T-helper 2 cell treated with Interferon-gamma antibody and Interleukin-4, amounts not matched to agents 5 μg/mL and 100 μg/mL, for 36 hours (primary cell): ENCODE measurements at places on chromosomes 5 and 9.

DNA sequence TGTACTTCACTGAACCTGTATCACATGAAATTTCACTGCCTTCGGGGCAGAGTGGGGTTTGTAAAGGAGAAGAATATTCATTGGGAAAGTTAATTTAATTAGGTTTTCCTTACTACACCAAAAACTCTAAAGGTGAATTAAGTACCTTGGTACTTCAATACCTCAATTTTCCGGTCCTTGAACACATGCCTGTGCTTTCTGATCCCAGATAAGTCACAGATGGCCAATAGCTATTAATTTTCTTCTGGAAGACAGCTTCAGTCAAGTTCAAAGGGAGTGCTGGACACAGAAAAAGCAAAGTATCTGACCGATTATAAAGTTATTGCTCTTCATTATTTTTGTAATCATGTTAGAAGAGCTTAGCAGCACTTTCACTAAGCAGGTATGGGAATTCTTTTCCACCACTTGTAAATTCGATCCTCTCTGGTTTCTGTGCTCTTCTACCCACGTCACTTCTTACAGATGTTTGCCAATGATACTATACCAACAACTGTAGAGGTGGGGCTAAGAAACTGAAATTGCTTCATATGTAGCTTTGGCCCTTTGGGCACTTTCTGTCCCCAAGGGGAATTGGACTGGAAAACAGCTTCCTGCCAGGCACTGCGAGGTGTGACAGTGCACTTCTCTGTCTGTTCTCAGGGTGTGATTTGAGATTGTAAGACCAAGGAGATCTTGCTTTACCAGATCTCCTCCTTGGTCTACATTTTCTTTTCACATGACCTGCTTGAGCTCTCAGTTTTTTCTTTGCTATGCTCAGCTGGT is 164.0 kb downstream of the CCDC192 start:
- H3K27me3 ChIP-seq = peaks cover 9% of the 10 kb centered on the region
- DNase-seq = no peak
- no peaks in the 10 kb centered on the region for H3K36me3 ChIP-seq
- no peaks in the 10 kb centered on the region for H3K4me1 ChIP-seq
- H3K27ac ChIP-seq = no peak overlapping the region
- H3K4me3 ChIP-seq = no peak overlapping the region

- H3K4me3 ChIP-seq = no peak overlapping the region
- H3K4me1 ChIP-seq = peaks cover 7% of the 10 kb centered on the region
- no peak overlapping the region for H3K27ac ChIP-seq
- DNase-seq = no peak
- H3K27me3 ChIP-seq = no peaks in the 10 kb centered on the region
These were observed 126.4 kb downstream of the DOCK2 start for GRCh38 chr5:169763376-169764017.

GRCh38 chr9:130323051-130323745 is 57.6 kb downstream of the HMCN2 start:
- H3K36me3 ChIP-seq = no peaks in the 10 kb centered on the region
- H3K27ac ChIP-seq = no peak overlapping the region
- no peak overlapping the region for H3K4me3 ChIP-seq

DNA sequence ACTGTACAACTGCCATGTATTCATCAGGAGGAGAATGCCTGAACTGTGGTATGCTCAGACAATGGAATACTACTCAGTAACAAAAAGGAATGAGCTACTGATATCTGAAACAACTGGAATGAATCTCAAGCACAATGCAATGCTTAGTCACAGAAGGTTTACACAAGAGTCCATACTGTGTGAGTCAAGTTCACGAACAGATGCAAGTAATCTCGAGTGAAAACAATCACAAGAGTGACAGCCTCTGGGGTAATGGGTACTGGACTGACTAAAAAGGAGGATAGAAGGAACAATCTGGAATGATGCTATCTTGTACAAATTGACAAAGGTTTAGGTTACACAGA is 19.5 kb upstream of the GOLGA1 start:
- no peak overlapping the region for H3K27ac ChIP-seq
- H3K4me1 ChIP-seq = peaks cover 14% of the 10 kb centered on the region
- no peak for DNase-seq
- no peaks in the 10 kb centered on the region for H3K27me3 ChIP-seq

DNA sequence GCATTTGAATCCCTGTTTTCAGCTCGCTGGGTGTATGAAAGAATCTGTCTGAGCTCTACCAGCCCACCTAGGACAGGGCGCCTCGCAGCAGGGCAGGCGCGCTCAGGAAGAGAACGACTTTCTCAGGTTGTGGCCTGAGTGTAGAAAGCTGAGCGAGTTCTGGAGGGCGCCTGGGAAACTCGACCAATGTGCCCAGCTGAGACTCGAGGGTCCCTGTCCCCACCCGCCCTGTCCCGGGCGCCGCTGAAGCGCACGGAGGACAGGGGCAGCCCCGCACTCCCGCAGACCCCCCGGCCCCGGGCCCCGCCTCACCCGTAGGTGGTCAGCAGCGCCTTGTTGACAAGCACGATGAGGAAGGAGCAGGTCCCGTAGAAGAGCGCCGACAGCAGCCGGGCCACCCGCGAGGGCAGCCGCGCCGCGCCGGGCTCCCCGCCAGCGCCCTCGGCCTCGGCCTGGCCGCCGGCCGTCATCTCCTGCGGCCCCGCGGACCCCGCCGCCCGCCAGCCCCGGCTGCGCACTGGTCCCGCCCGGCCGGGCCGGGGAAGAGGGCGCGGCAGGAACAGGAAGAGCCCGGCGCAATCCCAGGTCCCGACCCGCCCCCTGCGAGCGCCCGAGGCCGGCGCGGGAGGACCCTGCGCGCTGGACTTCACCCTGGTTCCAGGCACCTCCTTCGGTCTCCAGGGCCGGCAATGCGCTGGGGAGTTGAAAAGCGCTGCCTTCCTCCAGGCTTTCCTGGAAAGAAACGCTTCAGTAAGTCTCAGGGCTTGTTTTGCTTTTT is at the start of gene SLC35D2:
SLC35D2 (minus strand) TSS at position 547 of the 778 bp plus-strand sequence; CDS start at position 470, 77 bp downstream.
- peaks cover 10% of the 10 kb centered on the region for H3K4me1 ChIP-seq
- H3K36me3 ChIP-seq = peaks cover 39% of the 10 kb centered on the region
- DNase-seq = no peak
- H3K4me3 ChIP-seq = peak within 1 kb of the TSS; percentile 75

DNA sequence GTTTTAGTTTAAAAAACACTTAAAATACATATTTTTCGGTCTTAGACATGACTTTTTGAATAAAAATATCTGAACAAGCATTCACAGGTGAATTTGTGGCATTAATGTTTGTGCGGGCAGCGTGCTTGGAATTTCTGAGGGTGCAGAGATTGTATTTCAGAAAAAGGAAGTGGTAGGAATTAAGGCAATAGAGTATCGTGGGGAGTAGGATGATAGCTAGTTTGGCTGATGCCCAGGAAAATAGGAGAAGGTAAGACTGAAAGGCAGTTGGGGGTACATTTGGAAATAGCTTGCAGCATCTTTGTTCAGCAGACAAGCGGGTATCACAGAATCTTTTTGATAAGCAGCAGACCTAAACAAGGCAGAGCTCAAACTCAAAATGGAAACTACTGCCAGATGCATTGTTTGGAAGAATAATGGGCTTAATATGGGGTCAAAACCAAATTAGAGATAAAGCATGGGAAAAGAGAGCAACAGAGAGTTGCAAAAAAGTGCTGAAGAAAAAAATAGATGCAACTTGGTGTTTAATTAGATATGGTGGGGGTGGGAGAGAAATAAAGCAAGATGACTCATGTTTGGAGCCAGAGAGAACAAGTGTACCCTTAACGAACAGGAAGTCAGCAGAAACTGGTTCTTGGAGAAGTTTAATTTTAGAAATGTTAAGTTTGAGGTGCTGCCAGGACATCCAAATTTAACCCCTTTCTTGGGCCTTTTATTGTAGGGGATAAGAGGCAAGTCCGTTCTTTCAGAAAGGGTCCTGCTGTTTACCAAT is 85.7 kb upstream of the ARRDC3 start:
- no peak overlapping the region for H3K27ac ChIP-seq
- no peak for DNase-seq
- H3K4me1 ChIP-seq = peaks cover 2% of the 10 kb centered on the region
- no peaks in the 10 kb centered on the region for H3K36me3 ChIP-seq
- peaks cover 6% of the 10 kb centered on the region for H3K27me3 ChIP-seq

DNA sequence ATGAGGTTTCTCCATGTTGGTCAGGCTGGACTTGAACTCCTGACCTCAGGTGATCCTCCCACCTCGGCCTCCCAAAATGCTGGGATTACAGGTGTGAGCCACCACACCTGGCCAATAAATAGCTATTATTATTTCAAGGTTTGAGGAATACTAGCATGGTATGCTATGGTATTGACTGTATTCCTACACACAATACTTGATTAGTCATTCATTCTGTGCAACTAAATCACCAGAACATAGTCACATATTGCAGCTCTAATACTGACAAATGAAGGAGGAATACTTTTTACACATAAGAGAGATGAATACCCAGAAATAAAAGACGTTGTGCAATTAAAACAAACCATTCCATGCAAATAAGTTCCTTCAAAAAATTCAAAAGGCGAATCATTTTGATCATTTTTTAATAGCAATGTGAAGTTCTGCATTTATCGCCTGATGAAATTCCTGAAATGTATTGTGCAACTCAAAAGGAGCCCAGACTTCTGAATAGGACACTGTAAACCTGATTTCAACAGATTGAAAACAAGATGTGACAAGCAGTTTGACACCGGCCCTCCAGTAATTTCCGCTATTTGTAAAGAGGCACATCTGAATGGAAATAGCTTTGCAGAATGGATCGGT is 687.4 kb upstream of the SEMA6A start:
- no peak overlapping the region for H3K27ac ChIP-seq
- no peak overlapping the region for H3K4me3 ChIP-seq
- no peak for DNase-seq
- no peaks in the 10 kb centered on the region for H3K36me3 ChIP-seq
- no peaks in the 10 kb centered on the region for H3K27me3 ChIP-seq

DNA sequence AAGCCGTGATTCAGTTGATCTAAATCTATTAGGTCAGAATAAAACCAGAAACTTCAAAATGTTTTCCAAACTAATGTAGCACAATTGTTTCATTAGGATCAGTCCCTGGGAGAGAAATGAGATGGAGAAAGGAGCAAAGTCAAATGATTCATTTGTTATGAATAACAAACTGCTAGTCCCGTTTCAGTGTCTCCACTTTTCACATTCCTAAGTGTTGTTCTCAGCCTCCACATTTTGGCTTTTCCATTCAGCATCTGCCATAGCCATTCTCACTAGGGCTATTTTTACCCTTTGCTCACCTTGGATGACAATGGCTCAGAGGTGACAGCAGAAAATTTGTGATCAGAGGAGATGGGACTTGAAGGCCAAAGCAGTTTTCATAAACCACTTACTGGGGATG is 314.1 kb upstream of the KIF2A start:
- H3K36me3 ChIP-seq = no peaks in the 10 kb centered on the region
- H3K4me3 ChIP-seq = no peak overlapping the region
- H3K27me3 ChIP-seq = no peaks in the 10 kb centered on the region
- no peaks in the 10 kb centered on the region for H3K4me1 ChIP-seq
- no peak for DNase-seq

- peaks cover 41% of the 10 kb centered on the region for H3K4me1 ChIP-seq
- no peak for DNase-seq
- H3K27me3 ChIP-seq = peaks cover 12% of the 10 kb centered on the region
- no peak overlapping the region for H3K27ac ChIP-seq
- H3K36me3 ChIP-seq = peaks cover 1% of the 10 kb centered on the region
These were observed 2.5 kb upstream of the PRKACG start for GRCh38 chr9:69016191-69017096.

DNA sequence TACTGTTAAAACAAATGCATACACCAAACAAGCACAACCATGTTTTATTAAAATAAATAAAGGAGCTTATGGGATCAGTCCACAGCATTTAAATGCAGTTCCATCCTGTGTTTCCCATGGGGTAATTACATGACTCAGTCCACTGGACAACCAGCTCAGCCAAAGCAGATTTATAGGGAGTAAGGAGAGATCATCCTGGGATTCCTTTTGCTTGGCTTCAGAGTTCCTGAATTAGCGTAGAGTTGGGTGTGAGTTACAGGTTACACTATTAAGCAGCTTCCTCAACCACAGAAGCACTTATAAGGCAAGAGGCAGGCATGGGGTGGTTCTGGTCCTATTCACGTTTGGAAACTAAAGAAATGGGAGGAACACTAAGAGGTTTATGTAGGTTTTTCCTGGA is 381.1 kb upstream of the ACTBL2 start:
- no peaks in the 10 kb centered on the region for H3K4me1 ChIP-seq
- no peaks in the 10 kb centered on the region for H3K36me3 ChIP-seq
- no peaks in the 10 kb centered on the region for H3K27me3 ChIP-seq

DNA sequence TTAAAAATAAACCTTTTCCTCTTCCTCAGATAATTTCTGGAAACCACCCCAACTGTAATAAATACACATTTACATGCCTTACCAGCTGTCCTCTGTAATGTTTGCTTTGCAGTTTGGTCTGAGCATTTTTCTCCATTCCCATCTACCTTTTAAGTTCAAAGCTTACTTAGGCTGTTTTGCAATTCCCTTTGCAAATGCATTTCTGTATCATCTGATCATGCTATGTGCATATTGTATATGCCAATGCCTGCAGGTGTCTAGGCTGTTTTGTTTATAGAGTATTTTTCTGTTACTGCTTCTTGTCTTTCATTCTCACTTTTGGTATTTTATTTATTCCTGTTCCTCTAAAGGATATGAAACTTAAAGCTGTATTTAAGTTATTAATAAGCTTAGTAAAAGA is 86.3 kb downstream of the SLC44A1 start:
- DNase-seq = no peak
- H3K4me3 ChIP-seq = no peak overlapping the region
- H3K27ac ChIP-seq = no peak overlapping the region
- no peaks in the 10 kb centered on the region for H3K36me3 ChIP-seq
- peaks cover 4% of the 10 kb centered on the region for H3K27me3 ChIP-seq

GRCh38 chr5:66171349-66172344 is 27.5 kb downstream of the SREK1 start:
- H3K36me3 ChIP-seq = peaks cover 47% of the 10 kb centered on the region
- peak; percentile 27 for DNase-seq
- H3K27me3 ChIP-seq = no peaks in the 10 kb centered on the region
- H3K4me3 ChIP-seq = peak overlapping the region; percentile 32
- peaks cover 27% of the 10 kb centered on the region for H3K4me1 ChIP-seq
- peak overlapping the region; percentile 73 for H3K27ac ChIP-seq

- H3K4me1 ChIP-seq = peaks cover 21% of the 10 kb centered on the region
- no peaks in the 10 kb centered on the region for H3K36me3 ChIP-seq
- peaks cover 31% of the 10 kb centered on the region for H3K27me3 ChIP-seq
- no peak overlapping the region for H3K4me3 ChIP-seq
These were observed 57.6 kb downstream of the PTCH1 start for GRCh38 chr9:95459178-95459577.

GRCh38 chr5:110441035-110441434 is 285.4 kb downstream of the TMEM232 start:
- no peaks in the 10 kb centered on the region for H3K27me3 ChIP-seq
- no peaks in the 10 kb centered on the region for H3K36me3 ChIP-seq
- H3K4me1 ChIP-seq = no peaks in the 10 kb centered on the region
- no peak overlapping the region for H3K27ac ChIP-seq
- H3K4me3 ChIP-seq = no peak overlapping the region
- no peak for DNase-seq

GRCh38 chr5:82828211-82828610 is 249.0 kb downstream of the TMEM167A start:
- H3K27me3 ChIP-seq = no peaks in the 10 kb centered on the region
- DNase-seq = no peak
- H3K27ac ChIP-seq = no peak overlapping the region
- H3K36me3 ChIP-seq = no peaks in the 10 kb centered on the region
- no peaks in the 10 kb centered on the region for H3K4me1 ChIP-seq

GRCh38 chr9:87148331-87149104 is 201.2 kb upstream of the GAS1 start:
- H3K36me3 ChIP-seq = no peaks in the 10 kb centered on the region
- no peak overlapping the region for H3K4me3 ChIP-seq
- no peak for DNase-seq
- H3K27ac ChIP-seq = no peak overlapping the region
- H3K4me1 ChIP-seq = no peaks in the 10 kb centered on the region

GRCh38 chr9:132136151-132136780 is 25.6 kb upstream of the NTNG2 start:
- no peak overlapping the region for H3K27ac ChIP-seq
- H3K4me1 ChIP-seq = no peaks in the 10 kb centered on the region
- no peaks in the 10 kb centered on the region for H3K36me3 ChIP-seq
- H3K27me3 ChIP-seq = peaks cover 39% of the 10 kb centered on the region
